ENCODE measurements at places on chromosomes 16 and 17. TPM values are rescaled to one million over a fixed set of nuclear protein-coding genes. Genes with fewer than 3 reads are reported as not detected.

Gene MT1M
- not detected for polyA plus RNA-seq

- DNase-seq: no peak
Observed at GRCh38 chr16:25109643-25110042, 1.9 kb upstream of the LCMT1 start.

Gene SRCIN1
- polyA plus RNA-seq: 3.6 TPM

Gene KRT20
- polyA plus RNA-seq: 0.08 TPM

Gene MFAP4
- polyA plus RNA-seq: 214 TPM

Gene DHRS11
- polyA plus RNA-seq: 23.1 TPM

- no peak for DNase-seq
Observed at GRCh38 chr16:22380529-22380928, 6.1 kb upstream of the CDR2 start.

DNA sequence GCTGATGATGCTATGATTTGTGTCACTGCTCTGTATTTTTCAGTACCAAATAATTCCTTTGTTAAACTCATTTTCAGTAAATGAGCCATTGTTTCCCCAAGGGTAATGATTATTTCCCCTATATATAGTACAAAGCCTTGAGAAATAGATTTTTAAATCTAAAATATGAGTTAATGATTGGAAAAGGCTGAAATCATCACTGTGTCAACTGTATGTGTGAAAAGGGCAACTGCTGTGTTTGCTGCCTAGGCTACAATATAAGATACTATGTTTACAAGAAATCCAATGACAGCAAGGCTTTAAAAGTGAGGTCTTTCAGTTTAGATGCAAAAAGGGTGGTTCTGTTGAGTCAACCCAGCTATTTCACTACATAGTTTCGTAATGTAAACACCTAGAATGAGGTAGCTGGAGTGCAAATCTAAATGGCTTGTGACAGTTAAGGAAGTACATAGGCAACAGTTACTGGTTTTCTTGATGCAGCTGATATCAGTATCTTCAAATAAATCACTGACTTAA is 15.3 kb downstream of the NLK start:
- no peak for DNase-seq

Gene TEKT1
- 0.42 TPM for polyA plus RNA-seq

Gene CTRL
- 4.6 TPM for polyA plus RNA-seq

DNA sequence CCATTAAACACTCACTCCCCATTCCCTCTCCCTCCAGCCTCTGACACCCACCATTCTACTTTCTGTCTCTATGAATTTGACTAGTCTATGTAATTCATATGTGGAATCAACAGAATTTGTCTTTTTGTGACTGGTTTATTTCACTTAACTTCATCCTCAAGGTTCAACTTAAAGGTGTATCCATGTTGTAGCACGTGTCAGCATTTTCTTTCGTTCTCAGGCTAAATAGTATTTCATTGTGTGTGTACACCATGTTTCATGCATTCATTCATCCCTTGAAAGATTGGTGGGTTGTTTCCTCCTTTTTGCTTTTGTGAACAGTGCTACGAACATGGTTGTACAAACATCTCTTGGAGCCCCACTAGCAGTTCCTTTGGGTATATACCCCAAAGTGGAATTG is 36.0 kb downstream of the ATP2C2 start:
- DNase-seq: no peak

Gene TADA2A
- polyA plus RNA-seq: 28.2 TPM

- peak; percentile 76 for DNase-seq
Observed at GRCh38 chr17:57999496-58000017, 7.5 kb downstream of the SRSF1 start.

DNA sequence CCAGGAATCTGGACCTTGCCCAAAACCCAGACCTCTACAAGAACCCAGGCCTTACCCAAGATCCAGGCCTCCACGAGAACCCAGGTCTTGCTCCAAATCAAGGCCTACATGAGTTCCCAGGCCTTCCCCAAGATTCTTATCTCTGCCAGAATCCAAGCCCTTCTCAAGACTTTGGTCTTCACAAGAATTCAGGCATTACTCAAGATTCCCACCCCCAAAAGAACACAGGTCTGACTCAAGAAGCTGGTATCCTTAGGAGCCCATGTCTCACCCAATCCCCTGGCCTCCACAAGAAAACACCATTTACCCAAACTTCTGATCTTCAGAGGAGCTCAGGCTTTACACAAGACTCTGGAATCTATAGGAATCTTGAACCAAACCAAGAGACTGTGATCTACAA is 2.6 kb downstream of the SPEM3 start:
- no peak for DNase-seq

DNA sequence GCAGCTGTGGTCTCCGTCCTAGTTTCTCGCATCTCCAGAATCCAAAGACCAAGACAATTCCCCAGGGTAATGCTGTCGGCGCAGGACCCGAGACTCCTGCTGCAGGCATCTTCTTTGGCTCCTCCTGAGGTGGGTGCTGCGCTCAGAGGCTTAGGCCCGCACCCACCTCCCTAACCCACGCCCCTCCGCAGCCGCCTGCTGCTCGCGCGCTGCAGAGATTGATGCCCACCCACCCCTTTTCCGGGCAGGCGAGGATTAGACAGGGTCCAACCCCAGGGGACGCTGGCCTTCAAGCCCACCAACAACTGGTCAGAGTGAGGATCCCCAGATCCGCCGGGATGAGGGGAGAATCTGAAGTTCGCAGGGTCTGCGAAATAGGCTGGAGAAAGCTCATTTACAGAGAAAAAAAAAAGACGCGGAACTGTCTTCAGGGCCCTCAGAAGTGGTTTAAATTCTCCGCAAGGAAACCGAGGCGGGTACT is 27.9 kb downstream of the SLFN11 start:
- DNase-seq: no peak

Measured in right renal pelvis (tissue), 4 donors.